ENCODE measurements at places on chromosomes 12 and 14.

GRCh38 chr14:99169776-99170356, 102.1 kb downstream of the BCL11B start:
- no peak for DNase-seq

DNA sequence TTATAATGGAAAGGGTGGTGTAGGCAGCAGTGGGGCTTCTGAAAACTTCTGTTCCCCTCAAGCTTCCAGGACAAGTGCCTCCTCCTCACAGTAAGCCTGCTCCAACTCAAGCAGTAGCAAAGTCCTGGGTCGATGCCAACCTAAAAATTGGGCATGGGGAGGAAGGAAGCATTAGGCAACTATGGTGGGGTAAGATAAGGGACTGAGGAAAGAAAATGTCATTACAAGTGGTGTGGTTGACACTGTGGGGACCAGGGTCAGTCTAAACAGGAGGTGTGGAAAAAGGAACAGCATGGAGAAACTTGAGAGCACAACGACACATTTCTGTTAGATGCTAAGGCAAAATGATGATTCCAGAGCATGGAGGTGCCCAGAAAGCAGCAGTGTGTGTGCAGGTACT, 34.9 kb downstream of the WIF1 start:
- no peak for DNase-seq

DNA sequence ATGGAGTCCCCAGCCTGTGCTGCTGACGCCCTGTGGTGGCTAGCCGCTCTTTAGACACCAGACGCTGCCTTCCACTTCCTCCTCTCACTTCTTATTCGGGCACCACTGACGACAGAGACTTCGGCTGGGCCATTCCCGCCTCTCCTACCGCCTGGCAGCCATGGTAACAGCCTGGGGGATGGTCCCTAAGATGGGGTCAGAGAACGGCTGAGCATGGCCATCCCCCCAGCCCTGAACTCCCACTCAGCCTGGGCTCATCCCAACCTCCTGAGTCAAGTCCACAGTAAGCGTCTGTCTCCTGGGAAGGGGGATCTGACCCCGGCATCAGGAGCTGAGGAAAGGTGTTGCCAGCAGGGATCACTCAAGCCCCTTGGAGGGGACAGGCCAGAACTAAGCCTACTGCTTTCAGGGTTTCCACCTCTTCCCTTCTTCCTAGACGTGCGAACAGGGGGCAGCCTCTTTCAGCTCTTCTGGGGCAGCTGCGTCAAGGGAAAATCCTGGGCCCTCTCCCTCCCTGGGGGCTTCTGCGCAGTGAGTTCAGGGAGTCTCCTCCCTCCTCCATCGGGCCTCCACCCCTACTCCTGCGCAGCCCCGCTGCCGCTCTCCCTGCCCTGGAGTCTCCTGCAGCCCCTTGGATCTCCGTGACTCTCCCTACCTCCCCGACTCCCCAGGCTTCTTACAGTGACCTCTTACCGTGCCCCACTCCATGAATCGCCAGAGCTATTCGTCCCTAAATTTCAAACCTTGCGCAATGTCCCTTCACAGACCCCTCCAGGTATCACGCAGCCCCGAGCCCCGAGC, 643 bp upstream of the TAMALIN start:
- peak; percentile 80 for DNase-seq

DNA sequence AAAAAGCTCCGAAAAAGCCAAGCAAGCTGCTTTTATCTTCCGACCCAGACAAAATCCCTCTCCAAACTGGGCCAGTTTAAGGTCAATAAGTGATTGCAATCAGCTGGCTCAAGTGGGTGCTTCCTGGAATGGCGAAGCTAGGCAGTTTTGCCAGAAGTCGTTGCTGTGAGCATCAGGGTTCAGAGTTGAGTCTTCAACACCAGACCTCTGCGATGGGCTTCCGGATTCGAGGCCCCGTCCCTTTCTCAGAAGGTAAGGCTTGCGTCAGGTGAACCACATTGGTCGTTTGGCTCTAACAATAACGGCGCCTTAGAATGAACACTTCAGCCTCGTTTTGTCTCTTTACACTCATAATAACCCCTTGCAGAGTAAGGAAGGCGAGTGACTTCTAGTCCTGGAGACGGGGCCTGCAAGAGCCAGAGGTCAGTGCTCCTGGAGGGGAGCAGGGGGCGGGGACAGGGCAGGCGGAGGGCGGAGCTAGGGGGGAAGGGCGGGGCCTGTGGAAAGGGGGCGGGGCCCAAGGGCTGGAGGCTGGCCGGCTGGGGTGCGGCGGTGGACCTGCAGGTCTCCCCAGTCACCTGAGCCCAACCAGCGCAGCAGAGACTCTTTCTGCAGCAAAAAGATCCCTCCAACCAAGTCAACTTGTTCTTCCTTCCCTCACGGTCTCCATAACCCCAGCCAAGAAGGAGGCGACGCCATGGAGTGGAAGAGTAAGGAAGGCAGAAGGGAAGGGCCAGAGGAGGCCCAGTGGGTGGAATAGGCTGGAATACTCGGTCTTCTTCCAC, 34.0 kb upstream of the NFYB start:
- DNase-seq, result no peak

DNA sequence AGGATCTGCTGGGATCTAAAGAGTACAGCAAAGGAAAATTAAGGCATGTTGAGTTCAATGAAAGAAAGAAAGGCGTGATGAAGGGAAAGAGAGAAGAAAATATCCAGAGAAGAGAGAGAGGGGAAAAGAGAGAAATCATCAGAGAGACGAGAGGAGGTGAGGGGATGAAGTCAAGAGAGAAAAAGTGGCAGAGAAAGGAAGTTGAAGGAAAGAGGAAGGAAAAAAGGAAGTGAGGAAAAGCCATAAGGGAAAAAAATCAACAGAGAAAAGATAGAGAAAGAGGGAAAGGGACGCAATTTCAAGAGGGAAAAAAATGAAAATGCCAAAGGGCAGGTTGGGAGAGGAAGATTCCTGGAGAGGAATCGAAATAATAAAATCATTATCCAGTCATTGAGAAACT, 40.4 kb downstream of the LLPH start:
- no peak for DNase-seq

DNA sequence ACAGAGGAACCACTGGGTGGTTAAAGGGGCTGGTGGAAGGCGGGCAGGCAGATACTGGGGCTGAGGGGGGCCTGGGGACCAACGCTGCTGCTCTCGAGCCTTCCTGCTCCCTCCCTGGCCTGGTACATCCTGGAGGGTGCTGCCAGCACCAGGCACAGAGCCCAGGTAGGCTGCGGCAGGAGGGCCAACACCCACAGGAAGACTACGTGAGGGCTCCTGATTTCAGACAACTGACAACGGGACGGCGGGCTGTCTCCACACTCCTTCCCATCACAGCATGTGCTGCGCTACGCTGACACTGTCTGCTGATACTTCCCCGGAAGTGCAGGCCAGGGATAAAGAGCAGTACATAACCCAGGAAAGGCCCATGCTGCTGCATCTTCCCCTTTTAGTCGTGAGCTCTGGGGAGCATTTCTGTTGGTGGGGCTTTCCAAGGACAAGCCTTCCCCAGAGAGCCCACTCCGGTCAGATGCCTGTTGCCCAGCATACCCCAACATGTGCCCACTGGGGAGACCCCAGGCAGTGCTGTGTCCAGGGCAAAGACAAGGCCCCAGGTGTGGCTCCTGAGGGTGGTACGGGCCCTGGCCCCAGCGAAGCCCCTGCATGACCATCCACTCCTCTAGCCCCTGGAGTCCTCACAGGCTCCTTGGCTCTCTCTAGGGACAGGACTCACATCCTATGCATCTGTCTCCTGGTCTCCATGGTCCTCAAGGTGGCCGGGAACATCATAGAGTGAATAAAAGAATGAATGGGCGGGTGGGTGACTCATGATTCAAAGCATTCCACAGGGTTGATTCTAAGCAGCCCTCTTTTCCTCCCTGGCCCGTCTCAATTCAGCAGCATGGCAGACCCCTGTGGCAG, 38.0 kb downstream of the CHGA start:
- no peak for DNase-seq

DNA sequence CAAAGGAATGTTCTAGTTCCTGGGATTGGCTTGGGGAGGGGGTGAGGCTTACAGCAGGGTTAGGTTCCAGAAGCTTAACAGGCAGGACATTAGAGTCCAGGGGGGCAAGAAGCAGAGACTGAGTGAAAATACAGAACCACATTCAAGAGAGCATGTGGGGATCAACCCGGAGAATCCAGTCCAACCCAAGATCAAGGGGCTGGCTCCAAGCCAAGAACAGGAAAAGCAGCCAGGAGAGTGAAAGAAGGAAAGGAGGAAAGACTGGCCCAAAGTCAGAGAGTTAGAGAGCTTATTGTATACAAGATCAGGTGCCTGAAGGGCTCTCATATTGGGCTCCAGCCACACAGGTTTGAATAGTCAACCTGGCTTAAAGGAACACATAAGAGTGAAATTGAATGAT, 190.3 kb upstream of the CDKN3 start:
- DNase-seq, result no peak

GRCh38 chr14:66507181-66507721, 696 bp upstream of the GPHN start:
- no peak for DNase-seq

GRCh38 chr14:80425686-80426085, 214.4 kb upstream of the DIO2 start:
- no peak for DNase-seq

DNA sequence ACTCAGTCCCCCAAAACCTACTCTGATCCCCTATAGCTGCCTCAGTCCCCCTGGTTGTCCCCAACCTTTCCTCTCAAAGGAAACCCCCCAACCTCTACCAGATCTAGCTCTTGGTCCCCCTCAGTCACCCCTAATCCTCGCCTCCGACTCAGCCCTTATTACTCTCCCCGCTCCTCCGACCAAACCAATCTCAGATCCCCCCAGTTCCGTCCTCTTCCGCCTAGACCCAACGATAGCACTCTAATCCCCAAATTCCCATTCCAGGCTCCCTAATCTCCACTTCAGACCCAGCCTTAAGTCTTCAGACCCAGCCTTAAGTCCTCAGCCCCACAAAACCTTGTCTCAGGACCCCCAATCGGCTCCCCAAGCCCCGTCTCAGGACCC, 612 bp downstream of the VPS37B start:
- DNase-seq, result no peak

- DNase-seq, result no peak
Measured at GRCh38 chr12:95319694-95320331, 102.2 kb downstream of the VEZT start.

DNA sequence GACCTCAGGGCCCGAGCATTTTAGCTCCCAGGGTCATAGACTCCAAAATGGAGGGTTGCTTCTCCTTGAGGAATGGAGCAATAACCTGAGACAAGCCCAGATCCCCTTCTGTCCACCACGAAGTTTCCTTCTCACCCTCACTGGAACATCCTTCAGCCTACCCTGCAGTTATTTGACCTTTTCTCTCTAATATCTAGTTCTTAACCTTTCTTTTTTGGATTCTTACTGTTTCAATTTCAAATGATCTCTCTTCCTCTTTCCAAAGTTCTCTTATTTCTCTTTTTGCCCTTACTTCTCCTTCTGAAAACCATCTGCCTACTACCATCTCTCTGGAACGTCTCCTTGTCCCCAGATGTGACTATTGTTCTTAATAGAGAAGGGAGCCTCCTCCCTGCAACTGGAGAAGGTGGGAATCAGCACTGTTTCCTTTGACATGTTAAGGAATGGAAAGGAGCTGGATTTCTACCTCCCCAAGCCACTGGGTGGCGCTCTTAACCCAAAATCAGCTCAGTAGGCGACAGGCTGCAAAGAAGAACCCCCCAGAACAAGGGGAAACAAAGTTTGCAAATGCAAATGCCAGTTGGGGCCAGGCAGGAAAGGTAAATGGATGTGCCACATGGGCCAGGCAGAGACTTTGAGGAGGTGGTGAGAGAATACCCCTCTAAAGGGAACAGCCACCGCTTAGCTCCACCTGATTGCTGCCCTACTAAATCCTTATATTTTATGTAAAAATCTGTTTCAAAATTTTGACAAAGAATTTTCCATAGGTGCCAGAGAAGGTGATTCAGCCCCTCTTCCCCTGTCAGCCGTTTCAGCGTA, 22.4 kb upstream of the PDE1B start:
- DNase-seq, result peak; percentile 12

DNA sequence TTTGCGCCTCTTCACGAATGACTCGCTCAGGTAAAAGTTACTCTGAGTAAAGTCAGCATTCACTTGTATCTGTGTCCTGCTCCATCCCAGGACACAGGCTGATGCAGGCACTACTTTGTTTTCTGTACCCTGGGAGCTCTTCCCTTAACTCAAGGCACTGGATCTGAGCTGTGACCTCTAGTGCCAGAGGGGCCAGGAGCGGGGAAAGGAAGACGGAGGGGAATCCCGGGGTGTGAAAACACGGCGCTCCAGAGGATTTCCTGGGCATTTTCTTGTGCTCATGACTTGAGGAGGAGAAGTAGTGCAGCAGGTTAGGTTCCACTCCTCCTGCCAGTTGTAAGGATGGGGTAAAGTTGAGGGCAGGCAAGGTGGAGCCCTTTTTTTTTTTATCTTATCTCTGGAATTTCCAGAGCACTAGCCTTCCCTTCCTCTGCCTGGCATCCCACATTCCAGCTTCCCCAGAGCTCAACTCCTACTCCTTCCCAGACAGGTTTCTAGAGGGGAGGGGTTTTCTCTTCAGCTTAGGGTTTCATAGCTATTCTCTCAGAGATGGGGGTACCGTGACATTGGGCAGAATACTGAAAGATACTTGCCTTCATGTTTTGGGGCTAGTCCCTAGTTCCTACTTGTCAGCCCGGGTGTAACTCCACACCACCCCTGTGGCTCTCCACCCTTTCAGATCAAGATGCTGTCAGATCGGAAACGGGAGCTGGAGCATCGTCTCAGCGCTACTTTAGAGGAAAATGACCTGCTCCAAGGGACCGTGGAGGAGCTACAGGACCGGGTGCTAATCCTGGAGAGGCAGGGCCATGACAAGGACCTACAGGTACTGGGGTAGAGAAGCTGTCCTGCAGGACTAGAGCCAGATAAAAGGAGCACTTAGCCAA, 52.3 kb downstream of the RAB35 start:
- DNase-seq, result no peak

- DNase-seq, result no peak
Measured at GRCh38 chr12:54051874-54052437, 1.7 kb upstream of the HOXC4 start.

DNA sequence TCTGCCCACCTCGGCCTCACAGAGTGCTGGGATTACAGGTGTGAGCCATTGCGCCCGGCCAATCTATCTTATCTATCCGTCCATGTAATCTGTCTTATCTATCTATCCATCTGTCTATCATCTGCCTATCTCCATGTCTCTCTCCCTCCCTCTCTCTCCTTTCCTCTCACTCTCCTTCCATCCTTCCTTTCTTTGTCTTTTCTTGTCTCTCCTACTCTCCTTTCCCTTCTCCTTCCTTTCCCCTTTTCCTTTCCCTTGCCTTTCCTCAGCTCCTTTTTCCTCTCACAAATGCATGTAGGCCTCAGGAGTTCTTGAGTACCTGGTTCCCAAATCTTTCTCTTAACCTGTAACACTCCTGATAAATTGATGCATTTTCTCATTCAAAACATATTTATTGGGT, 89.3 kb upstream of the WSCD2 start:
- no peak for DNase-seq

DNA sequence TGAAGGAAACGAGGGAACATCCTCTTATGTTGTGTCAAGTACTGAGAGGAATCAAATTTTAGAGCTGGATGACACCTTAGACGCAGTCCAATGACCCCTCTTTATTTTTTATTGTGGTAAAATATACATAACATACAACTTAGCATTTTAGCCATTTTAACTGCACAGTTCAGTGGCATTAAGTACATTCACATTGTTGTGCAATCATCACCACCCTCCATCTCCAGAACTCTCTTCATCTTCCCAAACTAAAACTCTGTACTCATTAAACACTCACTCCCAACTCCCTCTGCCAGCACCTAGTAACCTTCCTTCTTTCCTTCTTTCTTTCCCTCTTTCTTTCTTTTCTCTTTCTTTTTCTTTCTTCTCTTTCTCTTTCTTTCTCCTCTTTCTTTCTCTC, 97.2 kb upstream of the SLC24A4 start:
- no peak for DNase-seq

GRCh38 chr12:41436076-41436475, 248.0 kb downstream of the PDZRN4 start:
- DNase-seq, result no peak

- no peak for DNase-seq
Measured at GRCh38 chr12:52541709-52542108, 11.2 kb downstream of the KRT71 start.

Measured in memory B cell (primary cell).